ENCODE measurements at places on chromosomes 1 and 21.

GRCh38 chr1:31574749-31575368 lies 1.5 kb upstream of the TINAGL1 start:
- DNase-seq, result no peak

DNA sequence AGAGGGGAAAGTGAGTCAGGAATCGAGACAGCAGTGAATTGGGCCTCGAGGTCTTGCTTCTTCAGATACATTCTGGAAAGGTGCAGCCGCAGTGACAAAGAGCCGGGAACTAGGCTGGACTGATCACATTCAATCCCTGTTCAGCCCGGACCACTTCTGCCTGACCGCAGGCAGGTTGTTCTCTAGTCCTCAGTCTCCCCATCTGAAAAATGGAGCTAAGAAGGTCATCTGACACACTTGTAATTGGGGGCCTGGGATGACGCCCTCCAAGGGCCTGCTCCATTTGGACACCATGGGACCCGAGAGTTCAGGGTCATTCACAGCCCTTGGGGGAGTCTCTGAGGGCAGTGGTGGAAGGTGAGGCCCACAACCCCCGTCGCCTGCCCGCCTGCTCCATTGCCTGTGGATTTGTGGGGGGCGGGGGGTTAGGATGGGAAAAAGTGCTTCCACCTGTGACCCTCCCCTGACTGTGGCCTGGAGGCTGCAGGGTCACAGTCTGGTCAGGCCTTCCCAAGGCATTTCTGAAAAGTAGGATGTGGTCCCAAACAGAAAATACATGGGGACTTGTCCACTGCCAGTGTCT lies 87.9 kb upstream of the CSF3R start:
- DNase-seq, result no peak

DNA sequence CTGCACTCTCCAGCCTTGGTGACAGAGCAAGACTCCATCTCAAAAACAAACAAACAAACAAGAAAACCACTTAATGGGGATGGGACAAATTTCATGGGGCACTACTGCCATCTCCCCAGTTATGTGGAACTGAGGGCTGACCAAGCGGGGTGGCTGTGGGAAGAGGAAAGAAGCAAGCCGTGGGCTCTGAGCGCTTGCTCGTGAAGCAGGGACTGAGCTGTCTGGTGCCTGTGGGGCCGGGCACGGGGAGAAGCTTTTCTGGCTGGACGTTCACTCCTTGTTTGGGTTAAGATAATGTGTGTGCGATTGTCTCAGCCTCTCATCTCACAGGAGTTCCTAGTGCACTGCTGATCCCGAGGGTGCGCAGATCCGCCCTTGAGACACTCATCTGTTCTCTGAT lies 22.0 kb upstream of the KIF26B start:
- DNase-seq, result no peak

DNA sequence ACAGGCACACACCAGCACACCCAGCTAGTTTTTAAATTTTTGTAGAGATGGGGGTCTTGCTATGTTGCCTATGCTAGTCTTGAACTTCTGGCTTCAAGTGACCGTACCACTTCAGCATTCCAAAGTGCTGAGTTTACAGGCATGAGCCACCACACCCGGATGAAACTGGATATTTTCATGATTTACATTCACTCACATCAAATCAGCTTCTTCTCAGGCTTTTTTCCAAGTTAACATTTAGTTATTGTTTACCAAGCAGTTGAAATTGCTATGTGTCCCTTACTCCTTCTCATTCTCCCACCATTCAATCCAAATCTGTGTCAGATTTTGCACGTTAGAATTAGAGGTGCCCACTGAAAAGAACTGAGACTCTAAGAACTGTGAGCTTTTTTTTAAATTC lies 18.4 kb downstream of the RIT1 start:
- no peak for DNase-seq

- no peak for DNase-seq
Observed at GRCh38 chr1:151920149-151920548, 10.8 kb upstream of the THEM4 start.

- DNase-seq, result no peak
Observed at GRCh38 chr1:216765346-216766300, 42.4 kb upstream of the ESRRG start.

- DNase-seq, result no peak
Observed at GRCh38 chr1:112714313-112715263, 544 bp downstream of the PPM1J start.

DNA sequence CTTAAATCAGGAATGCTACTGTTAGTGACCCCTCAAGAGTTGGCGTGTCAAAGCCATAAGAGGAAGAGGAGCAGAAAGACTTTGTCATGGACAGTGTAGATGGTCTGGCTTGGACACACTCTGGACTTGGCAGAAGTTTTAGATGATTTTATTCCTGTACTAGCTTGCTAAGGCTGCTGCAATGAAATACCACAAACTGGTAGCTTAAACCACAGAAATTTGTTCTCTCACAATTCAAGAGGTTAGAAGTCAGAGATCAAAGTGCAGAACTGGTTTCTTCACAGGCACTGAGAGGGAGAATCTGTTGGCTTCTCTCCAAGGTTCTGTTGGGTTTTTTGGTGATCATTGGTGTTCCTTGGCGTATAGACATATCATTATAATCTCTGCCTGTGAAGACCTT lies 869.8 kb upstream of the B3GALT2 start:
- peak; percentile 46 for DNase-seq

GRCh38 chr1:35288761-35289160 lies 20.3 kb downstream of the ZMYM4 start:
- no peak for DNase-seq

DNA sequence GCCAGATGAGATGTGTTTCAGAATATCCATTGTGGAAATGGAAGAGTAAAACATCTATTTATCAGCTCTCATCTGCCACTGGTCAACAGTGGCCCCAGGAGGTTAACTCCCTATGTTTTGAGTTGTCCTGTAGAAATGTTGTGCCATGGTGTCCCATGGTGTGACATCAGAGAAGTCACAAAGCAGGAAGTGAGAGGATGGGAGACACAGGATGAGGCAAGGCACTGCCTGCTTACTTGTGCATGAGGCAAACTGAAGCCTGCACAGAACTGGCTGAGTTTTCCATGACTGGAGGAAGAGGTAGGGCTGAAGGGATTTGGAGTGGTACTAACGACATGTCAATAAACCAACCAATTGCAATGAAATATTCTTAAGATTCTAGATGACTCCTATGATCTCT lies 131.5 kb upstream of the ZNF644 start:
- DNase-seq, result no peak

GRCh38 chr21:36388835-36389234 lies 3.6 kb downstream of the CHAF1B start:
- no peak for DNase-seq

GRCh38 chr1:41240781-41241353 lies 1.2 kb downstream of the SCMH1 start:
- DNase-seq, result no peak

DNA sequence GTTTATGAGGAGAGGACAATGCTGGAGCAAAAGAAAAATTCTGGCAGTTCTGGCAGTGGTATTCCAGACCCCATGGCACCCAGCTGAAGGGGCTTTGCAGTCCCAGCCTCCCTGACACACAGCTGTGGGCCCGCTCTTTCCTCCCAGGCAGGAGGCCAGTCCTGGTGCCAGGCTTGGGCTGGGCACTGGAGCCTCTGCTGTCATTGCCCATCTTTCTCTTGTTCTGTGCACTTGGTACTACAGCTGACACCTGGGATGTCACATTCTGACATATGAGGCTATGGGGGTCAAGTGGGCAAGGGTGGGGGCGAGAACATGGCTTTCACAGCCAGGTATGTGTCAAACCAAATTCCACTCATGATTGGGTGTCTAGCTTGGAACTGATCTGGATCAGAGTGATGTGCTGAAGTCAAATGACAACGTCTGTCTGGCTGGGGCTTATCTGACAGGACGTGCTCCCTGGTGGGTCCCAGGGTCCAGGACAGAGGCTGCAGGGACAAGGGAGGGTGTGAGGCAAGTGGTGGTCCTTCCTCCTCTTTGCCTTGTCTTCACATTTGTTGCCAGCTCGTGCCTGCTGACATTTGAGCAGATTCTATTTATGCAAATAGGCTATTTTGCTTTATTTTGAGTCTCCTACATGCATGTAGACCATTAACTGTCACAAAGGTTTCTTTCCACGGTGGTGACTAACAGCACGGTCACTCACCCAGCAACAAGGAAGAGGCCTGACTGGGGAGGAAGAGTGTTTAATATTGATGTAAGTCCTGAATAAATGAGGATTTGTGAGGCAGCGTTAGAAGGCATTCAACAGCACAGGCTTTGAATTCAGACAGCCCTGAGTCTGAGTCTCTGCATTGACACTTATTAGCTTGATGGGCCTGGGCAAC lies 336.3 kb downstream of the PBX1 start:
- DNase-seq, result no peak

GRCh38 chr1:71031426-71031825 lies 16.2 kb downstream of the PTGER3 start:
- DNase-seq, result no peak

GRCh38 chr1:13469343-13469742 lies 44.5 kb downstream of the LRRC38 start:
- DNase-seq, result no peak

DNA sequence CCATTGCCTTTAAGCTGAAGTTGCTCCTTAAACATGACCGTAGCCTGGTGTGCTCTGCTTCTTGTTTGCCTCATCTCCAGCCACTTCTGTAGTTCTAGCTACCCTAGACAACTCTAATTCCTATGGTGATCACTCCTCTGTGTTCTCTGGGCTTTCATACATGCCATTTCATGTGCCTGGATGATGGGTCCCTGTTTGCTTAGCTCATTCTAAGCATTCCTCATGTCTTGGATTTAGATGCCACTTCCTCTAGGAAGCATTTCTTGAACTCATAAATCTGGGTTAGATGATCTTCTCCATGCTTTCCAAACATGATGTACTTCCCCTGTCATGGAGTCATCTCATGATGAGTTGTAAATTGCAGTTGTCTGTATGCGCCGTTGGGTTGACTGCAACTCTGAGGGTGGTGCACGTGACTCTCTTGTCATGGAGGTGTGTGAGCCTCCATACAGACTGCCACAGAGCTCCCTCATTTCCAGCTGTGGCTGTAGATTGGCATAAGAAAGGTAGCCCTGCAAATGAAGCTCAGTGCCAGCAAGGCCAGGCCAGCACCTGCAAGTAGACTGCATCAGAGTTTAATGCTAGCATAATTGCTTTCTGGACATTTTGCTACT lies 77.2 kb downstream of the LAMC1 start:
- DNase-seq, result no peak

GRCh38 chr1:212453156-212453857 lies 20.6 kb downstream of the NENF start:
- DNase-seq, result no peak

DNA sequence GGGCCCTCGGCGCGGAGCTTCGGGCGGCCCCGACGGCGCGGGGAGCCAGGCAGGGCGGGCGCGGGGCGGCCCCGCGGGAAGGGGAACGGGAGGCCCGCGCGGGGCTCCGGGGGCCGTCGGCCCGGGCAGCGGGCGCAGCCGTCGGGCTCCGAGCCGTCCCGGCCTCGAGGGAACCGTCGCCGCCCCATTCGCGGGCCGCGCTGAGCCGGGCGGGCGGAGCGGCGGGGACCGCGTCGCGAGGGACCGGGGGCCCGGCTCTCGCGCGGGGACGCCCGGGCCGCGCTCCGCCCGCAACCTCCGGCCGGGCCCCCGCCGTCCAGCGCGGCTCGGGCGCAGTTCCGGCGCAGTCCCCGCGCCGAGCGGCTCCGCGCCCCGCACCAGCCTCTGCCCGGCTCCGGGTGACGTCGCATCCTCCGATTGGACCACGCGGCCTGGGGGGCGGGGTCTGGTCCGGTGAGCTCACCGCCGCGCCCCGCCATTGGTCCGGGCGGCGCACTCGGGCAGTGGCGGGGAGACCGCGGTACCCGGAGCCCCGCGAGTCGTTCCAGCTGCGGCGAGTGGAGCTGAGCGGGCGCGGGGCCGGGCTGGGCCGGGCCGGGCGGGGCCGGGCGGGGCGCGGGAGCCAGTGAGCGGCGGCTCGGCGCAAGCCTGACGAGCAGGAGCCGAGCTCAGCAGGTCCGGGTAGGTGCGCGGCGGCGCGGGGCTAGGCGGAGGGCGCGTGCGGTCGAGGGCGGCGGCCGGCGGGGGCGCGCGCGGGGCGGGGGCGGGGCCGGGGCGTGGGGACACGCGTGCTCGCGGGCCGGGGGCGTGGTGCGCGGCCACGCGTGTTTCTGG lies 66.7 kb upstream of the VAMP3 start:
- DNase-seq, result peak; percentile 89

DNA sequence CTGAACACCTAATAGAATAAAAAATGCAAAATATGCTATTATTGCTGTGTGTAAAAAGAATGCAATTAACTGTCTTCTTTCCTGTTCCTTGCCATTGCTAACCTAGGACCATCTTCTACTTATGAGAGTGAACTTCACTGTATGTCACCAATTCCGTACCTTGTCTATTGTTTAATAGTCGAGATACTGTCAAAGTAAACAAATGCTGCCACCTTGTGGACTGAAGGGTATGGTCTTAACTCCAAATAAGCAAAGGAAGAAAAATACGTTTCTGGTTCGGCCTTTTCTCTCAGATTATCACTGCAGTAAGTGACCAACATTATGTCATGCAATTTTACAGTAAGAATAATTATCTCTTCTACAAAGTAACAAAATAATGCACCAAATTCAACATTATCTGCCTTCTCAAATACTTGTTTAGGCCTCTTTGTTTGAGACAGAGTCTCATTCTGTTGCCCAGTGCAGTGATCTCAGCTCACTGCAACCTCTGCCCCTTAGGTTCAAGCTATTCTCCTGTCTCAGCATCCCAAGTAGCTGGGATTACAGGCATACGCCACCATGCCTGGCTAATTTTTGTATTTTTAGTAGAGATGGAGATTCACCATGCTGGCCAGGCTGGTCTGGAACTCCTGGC lies 133.4 kb downstream of the COP1 start:
- peak; percentile 31 for DNase-seq

GRCh38 chr1:62436039-62436465 lies 797 bp upstream of the USP1 start:
- peak; percentile 96 for DNase-seq

DNA sequence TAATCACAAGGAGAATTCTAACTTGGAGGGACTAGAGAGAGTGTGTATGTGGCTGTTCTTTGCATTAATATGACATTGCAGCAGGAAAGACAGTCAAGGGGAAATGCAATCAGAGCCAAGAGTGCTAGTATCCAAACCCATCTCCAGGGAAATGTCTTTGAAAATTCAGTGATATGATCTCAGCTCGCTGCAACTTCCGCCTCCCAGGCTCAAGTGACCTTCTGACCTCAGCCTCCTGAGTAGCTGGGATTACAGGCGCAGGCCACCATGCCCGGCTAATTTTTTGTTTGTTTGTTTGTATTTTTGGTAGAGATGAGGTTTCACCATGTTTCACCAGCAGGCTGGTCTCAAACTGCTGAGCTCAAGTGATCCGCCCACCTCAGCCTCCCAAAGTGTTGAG lies 16.3 kb downstream of the VASH2 start:
- no peak for DNase-seq

GRCh38 chr1:60960891-60961461 lies 121.4 kb upstream of the NFIA start:
- DNase-seq, result no peak

- no peak for DNase-seq
Observed at GRCh38 chr1:214917081-214917635, 165.4 kb upstream of the KCNK2 start.

- DNase-seq, result no peak
Observed at GRCh38 chr21:45388611-45389296, 16.2 kb upstream of the COL18A1 start.

GRCh38 chr1:232593717-232594502 lies 36.0 kb downstream of the SIPA1L2 start:
- DNase-seq, result no peak

GRCh38 chr21:42401154-42401553 lies 2.5 kb upstream of the UBASH3A start:
- DNase-seq, result no peak

All from CD4-positive, alpha-beta T cell treated with Interleukin-17A for 4 hours (primary cell).